ENCODE measurements at places on chromosomes 3 and 15.

GRCh38 chr3:16987141-16987540, 102.4 kb downstream of the PLCL2 start:
- DNase-seq: no peak

DNA sequence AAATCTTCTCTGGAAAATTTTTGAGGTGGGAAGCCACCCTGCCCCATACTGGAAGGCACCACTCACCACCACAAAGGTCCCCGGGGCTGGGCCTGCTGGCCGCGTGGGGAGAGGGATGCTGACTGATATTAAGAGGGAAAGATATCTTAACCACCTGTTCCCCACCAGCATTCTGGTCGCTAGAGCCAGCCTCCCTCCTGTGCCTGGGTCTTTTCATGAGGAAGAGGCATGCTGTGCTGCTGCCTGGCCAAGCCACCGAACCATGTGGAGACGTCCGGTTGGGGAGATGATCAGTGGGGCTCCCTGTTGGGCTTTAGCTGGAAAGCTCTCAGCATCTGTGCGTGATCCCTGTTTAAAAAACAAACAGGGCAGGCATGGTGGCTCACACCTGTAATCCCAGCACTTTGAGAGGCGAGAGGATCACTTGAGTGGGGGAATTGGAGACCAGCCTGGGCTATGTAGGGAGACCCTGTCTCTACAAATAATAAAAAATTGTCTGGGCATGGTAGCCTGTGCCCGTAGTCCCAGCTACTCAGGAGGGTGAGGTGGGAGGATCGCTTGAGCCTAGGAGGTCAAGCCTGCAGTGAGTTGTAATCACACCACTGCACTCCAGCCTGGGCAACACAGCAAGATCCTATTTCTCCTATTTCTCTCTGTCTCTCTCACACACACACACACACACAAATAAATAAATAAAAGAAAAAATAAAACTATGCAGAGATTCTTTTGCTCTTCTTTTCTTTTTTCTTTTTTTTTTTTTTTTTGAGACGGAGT, 1.0 kb downstream of the KLHL18 start:
- peak; percentile 17 for DNase-seq

GRCh38 chr3:78277801-78278200, 1237.9 kb downstream of the ROBO2 start:
- no peak for DNase-seq

GRCh38 chr3:51400166-51400565, 9.1 kb downstream of the RBM15B start:
- DNase-seq: no peak

DNA sequence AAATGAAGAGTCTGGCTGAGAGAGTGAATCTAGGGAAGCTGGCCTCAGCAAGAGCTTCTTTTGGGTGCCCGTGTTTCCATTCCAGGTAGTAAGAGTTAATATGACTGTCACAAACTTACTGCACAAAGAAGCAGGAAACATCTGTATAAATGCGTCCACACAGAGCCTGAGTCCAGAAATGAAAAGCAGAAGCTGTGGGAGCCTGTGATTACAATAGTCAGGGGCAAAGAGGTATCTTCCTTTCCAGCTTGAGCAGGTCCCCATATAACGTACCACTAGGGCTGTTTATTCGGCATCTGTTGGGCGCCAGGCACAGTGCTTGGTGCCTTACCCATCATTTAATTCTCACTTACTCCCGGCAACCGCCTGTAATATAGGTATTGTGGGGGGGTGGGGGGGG, 40.5 kb upstream of the B3GNT5 start:
- no peak for DNase-seq

GRCh38 chr3:132606085-132606484, 9.0 kb downstream of the ACKR4 start:
- DNase-seq: no peak

- no peak for DNase-seq
Measured at GRCh38 chr15:76644646-76645045, 260.5 kb downstream of the SCAPER start.

- DNase-seq: no peak
Measured at GRCh38 chr3:122800706-122801237, 5.9 kb downstream of the SLC49A4 start.

DNA sequence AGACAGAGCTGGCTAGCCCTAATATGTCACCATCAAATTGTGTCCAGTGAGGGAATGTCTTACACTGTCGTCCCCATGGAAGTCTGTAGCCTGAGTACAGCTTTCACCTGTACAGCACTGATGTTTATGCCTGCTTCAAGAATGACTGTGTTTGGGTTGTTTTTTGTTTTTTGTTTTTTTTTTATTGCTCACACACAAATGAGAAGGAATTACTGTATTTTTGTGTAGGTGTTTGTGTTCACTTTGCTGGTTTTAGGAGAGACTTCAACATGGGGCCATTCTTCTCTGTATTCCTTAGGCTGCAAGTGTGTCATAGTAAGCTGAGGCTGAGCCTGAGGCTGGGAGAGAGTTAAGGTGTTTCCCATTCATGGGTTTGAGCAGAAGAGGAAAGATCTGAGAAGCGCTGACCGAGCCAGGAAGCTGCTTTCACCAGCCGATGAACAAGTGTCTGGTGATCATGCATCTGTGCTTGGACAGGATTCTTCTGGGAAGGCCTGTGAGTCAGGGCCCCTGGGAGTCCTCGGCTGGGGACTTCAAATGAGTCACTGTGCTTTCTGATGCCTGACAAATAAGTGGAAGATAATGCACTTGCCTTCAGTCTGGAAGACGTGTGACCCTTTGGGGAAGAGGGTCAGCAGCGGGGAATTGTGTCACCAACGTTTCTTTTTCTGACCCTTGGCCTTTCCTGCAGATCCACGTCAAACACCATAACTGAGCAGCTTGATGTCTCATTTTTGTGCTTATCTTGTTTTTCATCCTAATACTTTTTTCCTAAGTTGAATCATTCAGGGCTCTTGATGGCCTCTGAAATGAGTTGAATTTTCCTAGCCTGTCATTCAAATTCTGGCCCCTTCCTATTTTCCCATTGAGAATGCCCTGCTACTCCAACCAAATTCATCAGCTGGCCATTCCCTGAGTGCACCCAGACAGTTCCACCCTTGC, 36.7 kb upstream of the ZBTB38 start:
- DNase-seq: no peak

GRCh38 chr15:90213122-90213817, 12.1 kb downstream of the SEMA4B start:
- no peak for DNase-seq

- DNase-seq: no peak
Measured at GRCh38 chr3:45209526-45209925, 16.6 kb downstream of the TMEM158 start.

DNA sequence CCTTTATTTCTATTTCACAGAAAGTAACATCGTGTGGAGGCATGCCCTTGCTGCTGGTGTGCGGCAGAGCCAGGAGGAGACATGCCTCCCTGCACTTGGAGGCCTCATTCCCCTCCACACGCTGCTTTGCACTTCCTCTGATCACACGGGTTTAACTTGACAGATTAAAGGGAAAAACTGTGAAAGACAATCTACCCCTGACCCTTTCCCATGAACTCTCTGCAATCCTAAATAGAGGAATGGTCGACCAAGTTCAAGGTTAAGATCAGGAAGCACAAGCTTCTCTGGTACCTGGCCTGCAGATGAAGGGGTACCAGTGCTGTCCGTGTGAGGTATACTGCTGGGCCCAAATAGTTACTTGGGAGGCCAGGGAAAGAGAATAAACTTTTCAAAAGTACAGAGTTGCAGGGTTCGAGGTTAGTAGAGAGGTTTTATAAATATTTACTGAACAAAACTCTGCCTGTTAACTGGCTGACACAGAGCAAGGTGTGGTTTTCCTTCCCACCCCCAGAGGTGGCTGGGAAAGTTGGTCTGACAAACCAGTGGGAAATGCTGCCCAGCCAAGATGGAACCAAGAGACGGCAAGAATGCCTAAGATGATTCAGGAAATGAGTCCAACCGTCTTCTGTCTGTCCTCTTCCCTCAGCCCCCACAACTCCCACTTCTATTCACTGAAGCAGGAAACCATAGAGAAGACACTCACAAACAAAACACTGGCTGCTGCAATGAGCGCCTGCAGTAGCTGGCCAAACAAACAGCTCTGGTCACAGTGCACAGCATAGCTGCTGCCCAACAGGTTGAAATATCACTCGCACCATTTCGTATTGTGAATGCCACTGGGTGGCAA, 79.6 kb downstream of the IGF2BP2 start:
- DNase-seq: no peak

DNA sequence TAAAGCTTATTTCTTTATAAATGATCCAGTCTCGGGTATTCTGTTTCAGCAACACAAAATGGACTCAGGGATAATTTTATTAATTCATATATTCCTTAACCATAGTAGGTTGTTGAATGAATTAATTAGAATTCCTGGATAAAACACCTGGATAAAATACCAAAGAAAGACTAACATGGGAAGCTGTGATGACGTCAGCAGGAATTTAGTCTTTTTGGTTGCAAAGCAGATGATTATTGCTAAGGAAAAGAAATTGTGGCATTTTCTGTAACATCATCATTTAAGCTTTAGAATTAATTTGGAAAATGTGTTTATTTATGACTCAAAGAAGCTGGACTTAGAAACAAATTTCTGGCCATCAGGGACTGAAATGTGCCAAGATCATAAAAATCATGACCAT, 228.3 kb upstream of the ZBTB20 start:
- no peak for DNase-seq

DNA sequence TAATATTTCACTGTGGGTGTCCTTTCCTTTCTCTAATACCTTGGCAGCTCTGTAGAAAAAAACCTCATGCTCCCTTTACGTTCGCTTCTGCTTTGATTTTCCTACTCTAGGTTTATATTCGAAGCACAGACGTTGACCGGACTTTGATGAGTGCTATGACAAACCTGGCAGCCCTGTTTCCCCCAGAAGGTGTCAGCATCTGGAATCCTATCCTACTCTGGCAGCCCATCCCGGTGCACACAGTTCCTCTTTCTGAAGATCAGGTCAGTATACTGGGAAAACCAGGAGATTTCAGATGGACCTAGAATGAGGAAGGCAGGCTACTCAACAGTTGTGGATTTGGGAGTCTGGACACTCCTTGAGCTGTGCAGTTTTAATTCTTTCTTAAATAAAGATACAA, 14.9 kb downstream of the ACP3 start:
- no peak for DNase-seq

GRCh38 chr15:73341886-73342600, 26.7 kb downstream of the HCN4 start:
- no peak for DNase-seq

- no peak for DNase-seq
Measured at GRCh38 chr15:91844928-91845327, 8.6 kb upstream of the SLCO3A1 start.

- DNase-seq: no peak
Measured at GRCh38 chr3:38644662-38645053, 4.8 kb downstream of the SCN5A start.

GRCh38 chr3:11422291-11422690, 150.1 kb downstream of the ATG7 start:
- no peak for DNase-seq

DNA sequence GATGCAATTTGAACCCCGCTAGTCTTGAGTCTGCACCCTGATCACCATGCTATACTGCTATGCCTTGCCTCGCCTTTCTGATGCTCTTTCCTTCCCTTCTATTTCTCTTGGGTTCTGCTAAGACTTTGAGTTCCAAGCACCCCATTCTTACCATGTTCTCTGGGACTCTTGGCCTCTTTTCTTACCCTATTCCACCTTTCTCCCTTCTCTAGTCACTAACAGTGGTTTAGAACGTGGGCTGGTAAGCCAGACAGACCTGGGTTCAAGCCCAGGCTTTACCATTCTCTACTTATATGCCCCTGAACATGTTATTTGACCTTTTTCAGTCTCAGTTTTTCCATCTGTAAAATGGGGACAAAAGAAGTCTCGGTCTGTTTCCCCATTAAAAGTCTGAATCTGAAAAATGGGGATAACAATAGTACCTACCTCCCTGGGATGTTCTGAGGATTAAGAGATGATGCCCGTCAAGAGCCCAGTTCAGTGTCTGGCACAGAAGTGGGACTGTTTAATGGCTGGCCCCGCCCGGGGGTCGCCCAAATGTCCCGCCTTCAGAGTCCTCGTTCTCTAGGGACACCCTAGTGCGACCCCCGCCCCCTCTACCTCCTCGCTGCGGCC, 376 bp downstream of the TADA3 start:
- DNase-seq: no peak

DNA sequence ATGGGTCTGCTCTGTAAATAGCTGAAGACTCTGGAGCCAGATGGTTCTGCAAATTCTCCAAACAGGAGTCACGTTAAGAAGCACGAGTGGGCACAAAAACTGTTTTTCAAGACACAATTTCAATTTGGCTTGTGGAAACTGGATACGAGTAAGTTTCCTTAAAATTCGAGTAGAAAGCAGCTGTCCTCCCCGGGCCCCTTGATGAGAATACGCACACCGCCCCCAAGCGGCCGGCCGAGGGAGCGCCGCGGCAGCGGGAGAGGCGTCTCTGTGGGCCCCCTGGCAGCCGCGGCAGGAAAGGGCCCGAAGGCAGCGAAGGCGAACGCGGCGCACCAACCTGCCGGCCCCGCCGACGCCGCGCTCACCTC, 778 bp upstream of the THBS1 start:
- DNase-seq: peak; percentile 73

DNA sequence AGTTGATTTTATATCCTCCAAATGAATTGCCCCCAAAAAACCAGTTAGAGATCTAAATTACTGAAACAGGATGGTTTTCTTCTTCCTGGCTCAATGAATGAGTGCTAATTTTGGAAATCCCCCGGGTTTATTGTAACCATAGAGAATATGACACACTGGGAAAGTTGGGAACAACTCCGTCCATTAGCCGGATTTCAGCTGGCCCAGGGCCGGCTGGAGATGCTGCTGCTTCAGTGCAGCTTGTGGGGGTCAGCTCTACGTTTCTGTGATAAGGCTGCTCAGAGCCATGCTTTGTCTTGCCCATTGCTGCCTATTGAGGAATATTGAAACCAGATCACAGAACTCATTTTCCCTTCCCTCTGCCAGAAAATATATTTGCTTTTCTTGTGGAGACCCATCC, 20.3 kb downstream of the GYG1 start:
- DNase-seq: no peak

Data from T-helper 1 cell (primary cell).